ENCODE measurements at places on chromosomes 12 and 14. TPM values are rescaled to one million over a fixed set of nuclear protein-coding genes. Genes with fewer than 3 reads are reported as not detected.
A peak's percentile ranks its signal among the peaks of the same experiment; 100 is the strongest.

- no peak for DNase-seq
Measured at GRCh38 chr14:61696753-61697318, 1.5 kb downstream of the HIF1A start.

DNA sequence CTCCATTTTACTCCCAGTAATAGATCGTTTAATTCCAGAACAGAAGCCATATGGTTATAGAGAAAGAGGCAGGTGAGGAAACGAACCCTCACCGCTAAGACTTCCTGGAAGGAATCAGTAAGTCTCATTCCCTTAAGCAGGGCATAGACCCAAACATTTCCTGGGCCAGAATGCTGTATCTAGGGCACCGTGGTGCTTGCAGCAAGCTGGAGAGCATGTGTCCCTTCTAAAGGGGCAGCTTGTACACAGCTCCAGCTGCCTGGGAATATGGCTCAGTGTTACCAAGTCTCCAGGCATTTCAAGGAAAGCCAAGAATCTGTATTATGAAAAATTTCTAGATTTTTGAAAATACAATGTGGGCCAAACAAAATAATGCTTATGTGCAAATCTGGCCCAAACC, 73.4 kb downstream of the PPM1H start:
- DNase-seq = no peak

- no peak for DNase-seq
Measured at GRCh38 chr12:44976246-44976645, 74.7 kb downstream of the DBX2 start.

- DNase-seq = no peak
Measured at GRCh38 chr12:64232196-64232595, 10.1 kb upstream of the KICS2 start.

DNA sequence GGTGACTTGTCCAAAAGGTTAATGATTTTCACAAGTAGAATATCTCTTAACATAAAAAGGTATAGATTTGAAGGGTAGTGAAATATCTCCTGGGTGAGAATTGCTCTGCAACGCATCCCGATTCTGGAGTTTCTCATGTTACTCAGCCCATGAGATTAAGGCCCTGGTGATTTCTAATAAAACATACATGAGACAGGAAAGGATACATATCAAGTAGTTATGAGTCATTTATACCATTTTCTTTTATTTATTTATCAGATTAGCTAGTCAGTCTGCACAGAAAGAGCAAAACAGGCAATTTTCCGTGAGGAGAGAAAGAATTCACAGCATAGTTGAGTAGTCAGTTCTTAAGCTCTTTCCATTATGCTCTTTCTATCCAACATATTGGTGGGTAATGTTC, 535.6 kb upstream of the ATP2B1 start:
- DNase-seq = no peak

DNA sequence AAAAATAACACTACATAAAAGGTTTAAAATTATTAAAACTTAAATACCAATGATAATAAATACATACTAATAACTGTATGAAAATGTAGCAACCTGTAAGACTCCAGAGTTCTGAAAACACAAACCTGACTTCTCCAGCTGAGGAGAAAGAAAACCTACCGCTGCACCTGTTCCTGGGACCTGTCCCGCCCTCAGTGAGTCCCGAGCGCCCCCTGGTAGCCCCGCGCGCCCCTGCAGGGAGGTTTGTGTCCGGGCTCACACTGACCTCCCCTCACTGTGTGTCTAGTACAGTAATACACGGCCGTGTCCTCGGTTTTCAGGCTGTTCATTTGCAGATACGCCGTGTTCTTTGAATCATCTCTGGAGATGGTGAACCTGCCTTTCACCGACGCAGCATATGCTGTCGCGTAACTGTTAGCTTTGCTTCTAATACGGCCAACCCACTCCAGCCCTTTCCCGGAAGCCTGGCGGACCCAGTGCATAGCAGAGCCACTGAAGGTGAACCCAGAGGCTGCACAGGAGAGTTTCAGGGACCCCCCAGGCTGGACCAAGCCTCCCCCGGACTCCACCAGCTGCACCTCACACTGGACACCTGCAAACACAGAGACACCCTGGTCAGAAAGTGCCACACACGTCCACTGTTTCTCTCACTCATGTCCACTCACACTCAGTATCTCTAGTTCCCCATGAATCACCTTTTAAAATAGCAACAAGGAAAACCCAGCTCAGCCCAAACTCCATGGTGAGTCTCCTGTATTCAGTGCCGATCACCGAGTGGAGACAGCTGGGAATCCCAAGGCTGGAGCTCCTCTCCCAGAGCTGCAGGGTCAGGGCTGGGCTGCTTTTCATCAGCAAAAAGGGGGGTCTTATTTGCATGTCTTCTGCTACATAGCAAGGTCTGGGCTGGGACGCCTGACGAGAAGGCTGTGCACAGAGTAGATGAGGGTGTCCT, 1276.3 kb downstream of the TMEM121 start:
- DNase-seq = no peak

DNA sequence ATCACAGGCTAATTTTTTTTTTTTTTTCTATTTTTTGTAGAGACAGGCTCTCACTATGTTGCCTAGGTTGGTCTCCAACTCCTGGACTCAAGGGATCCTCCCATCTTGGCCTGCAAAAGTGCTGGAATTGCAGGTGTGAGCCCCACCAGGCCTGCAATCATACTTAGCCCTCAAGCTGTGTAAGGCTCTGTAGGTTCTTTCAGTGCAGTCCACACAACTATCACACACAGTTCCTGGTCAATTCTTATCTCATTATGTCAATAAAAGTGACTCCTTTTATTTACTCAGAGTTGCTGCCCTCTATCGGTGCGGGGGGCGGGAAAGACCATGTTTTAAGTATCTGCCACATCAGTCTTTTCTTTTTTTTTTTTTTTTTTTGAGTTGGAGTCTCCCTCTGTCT, 29.0 kb downstream of the SLC2A3 start:
- DNase-seq = peak; percentile 31

GRCh38 chr12:51326698-51327439, 2.9 kb upstream of the BIN2 start:
- DNase-seq = peak; percentile 69

DNA sequence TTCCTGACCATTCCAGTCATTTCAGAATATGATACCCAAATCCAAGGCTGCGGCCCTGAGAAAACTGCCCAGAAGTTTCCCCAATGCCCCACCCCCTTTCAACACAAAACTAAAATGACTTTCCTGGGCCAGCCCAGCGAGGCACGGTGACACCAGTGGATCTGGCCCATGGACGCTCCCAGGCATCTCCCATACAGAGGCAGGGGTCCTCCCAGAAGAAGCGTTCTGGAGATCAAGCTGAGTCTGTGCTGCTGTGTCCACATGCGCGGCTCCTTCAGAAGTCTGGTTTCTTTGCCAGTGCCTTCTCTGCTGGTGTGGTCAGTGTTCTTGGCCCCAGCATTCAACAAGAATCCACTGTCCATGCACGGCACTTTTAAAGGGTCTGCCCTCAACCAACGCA, 228.2 kb upstream of the SFSWAP start:
- no peak for DNase-seq

GRCh38 chr12:6606331-6607131, 648 bp downstream of the CHD4 start:
- no peak for DNase-seq

DNA sequence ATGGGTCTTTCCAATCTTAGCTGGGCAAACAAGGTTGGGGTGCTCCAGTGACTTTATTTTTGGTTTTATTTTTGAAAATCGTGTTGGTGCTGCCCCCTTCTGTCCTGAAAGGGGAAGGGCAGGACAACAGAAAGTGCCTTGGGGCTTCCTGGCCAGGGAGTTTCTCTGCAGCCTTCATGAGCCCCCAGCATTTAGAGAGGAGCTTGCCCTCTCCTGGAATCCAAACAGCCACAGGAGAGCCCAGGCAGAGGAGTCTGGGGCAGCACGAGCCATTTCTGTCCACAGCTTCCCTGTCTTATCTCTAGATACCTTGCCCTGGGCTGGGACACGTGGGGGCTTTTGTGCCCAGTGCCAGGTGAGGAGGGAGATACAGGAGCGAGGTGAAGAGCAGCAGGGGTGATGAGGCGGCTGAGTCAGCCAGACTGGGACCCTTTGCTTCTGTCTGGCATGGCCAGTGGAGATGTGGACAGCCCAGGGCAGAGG, 4.4 kb upstream of the C1RL start:
- no peak for DNase-seq

GRCh38 chr14:93104961-93105360, 10.8 kb downstream of the ITPK1 start:
- no peak for DNase-seq

DNA sequence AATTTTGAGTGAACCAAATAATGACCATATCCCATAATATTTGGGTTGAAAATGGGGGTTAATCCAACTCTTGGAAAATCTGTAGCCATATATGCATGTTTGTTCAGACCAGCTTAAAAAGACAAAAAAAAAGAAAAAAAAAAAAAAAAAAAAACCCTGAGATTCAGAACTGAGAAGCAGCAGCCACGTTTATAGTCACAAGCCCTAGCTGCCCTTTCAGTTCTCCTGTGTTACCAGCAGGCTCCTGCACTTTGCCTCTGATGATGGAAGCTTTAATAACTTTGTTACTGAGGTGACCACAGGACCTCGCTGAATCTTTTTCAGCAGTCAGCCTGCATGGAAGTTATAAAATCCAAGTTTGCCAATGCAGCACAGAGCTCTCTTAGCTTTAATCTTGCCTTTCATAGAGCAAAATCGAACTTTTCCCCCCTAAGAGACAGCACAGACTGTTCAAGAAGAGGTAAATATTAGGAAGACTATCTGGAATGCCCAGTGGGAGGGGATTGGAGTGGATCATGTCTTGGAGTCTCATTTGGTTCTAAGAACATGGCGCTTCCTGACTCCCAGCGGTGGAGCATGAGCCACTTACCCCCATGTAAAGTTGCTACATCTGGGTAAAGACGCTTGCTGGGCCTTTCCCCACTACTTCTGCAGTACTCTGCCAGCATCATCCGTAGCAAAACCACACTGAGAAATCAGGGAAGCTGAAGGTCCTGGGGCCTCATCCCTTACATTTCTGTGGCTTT, 20.6 kb downstream of the GNG2 start:
- DNase-seq = peak; percentile 65

DNA sequence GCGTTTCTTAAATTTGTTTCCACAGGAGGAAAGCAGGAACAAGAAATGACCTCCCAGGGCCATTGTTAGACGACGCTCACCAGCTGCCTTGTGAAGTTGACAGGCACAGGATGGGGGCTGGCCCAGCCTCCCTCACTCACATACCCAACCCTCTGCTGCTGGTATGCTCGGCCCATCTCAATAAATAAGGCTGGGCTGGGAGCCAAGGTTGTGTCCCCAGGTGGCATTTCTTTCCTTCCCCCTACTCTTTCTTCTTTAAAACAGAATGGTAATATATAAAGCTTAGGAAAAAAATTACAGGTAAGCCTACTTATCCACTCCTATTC, 93.0 kb downstream of the ACTN1 start:
- DNase-seq = no peak

- DNase-seq = no peak
Measured at GRCh38 chr12:43459285-43459684, 92.7 kb downstream of the ADAMTS20 start.

DNA sequence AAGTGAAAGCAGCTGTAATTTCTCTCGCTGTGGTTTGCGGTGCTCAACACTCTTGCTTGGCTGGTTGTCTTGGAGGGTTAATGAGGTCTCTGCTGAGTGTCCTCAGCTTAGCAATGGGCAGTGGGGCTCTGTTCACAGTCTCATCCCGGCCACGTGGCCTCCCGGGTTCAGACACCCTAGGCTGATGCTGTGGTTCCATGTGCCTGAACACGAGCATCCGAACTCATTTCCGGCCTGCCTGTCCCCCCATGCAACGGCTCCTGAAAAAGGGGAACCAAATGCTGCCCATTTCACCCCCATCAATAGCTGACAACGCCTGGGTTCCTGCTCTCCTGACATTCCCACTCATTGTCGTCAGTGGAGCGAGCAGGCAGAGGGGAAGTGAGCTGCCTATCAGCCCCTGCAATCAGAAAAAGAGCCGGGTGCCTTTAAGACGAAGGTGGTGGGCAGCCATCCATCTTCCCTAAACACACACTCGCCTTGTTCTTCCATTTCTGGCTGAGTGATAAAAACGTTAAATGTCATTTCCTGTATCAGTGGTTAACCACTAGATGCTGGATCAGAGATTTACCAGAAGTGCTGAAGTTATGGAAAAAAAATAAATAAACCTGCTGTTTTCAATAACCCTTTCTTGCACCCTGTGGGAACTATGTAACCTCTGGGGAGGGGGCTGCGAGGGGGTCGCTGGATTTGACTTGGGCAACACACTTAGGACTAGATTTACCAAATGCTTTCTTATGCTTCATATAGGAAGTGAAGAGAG, 60.3 kb upstream of the BCL2L14 start:
- DNase-seq = peak; percentile 91

- DNase-seq = no peak
Measured at GRCh38 chr14:105389534-105389933, 8.8 kb upstream of the TEX22 start.

GRCh38 chr12:110355073-110355472, 48.4 kb downstream of the ANAPC7 start:
- peak; percentile 16 for DNase-seq

GRCh38 chr14:34684578-34684977, 29.8 kb downstream of the CFL2 start:
- peak; percentile 39 for DNase-seq

DNA sequence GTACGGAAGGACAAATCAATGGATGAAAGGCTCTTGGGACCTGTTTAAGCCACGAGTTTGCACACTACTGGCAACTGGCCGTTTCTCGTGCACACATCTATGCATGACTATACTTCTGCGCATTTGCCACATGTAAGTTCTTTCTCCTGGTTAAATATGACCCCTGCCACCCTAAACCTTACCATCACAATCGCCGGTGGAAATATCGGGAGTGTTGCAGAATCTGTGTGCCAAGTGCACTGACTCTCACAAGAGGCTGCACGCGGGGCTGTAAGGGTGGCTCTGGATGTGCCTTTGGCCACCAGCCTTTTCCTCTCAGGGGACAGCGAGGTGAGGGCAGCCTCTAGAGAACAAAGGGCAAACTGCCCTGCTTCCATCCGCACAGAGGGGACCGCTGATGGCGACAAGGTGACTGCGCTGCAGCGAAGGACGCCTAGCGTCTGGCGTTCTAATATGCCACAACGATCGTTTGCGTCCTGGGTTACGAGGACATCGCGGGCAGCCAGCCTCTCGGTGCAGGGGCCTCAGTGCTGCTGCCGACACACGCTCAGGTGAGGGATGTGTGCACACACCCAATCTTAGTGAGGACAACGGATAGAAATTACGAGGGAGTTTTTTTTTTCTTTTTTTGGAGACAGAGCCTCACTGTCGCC, 232.2 kb downstream of the PCNX1 start:
- DNase-seq = no peak

- DNase-seq = peak; percentile 85
Measured at GRCh38 chr12:80442426-80443222, 1.4 kb upstream of the PTPRQ start.

- no peak for DNase-seq
Measured at GRCh38 chr12:25372969-25373817, 122.5 kb upstream of the KRAS start.

Gene PCED1B
- total RNA-seq = 2.4 TPM

Gene GPRC5A
- 12.5 TPM for total RNA-seq

Gene NGB
- not detected for total RNA-seq

Gene GUCY2C
- total RNA-seq = 0.09 TPM

Gene RAB15
- 32.1 TPM for total RNA-seq

Gene KRT81
- 1.2 TPM for total RNA-seq

Gene GPR132
- total RNA-seq = 2.2 TPM

Gene PTGDR
- total RNA-seq = not detected
